ENCODE measurements at places on chromosomes 4 and X.

DNA sequence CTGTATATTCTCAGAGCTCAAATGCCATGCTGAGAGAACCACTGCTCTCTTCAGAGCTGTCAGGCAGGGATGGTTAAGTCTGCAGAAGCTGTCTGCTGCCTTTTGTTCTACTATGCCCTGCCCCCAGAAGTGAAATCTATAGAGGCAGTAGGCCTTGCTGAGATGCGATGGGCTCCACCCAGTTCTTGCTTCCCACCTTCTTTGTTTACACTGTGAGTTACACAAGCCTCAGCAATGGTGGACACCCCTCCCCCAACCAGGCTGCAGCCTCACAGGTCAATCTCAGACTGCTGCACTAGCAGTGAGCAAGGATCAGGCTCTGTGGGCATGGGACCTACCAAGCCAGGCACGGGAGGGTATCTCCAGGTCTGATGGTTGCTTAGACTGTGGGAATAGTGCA is 271.6 kb downstream of the CENPC start:
- no peak for ATAC-seq

DNA sequence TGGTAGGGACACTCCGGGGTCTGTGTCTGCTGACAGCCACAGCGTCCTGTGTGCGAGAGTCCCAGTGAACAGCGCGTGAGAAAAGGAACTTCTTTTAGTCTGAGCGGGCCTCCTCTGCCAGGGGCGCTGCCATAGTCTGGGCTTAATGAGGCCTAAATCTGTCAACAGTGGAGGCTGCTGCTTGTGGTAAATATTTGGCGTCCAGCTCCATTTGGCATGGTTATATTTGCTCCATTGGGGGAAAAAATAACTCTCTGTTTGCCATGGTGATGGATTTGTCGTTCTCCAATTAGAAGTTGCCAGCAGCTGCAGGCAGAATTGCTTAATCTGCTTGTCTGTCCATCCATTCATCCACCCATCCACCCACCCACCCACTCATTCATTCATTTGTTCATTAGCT is 71.4 kb upstream of the PSAPL1 start:
- ATAC-seq, result no peak

DNA sequence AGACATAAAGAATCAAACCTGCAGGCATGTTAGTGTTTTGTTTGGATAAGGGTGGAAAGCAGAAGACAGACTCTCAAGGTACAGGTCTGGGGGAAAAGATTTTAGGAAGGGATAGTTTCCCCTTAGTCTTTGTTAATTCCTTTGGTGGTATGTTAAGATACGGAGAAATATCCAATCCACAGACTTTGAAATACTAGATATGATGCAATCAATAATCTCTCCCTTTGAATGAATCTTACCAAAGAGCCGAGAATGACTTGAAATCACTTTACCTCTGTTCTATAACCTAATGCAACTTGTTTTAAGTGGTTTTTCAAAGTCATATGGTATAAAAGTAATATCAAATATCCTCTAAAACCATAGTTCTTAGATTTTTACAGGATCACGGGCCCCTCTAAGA is 5.3 kb upstream of the BDH2 start:
- ATAC-seq, result no peak

- no peak for ATAC-seq
Measured at GRCh38 chr4:96835991-96836390, 996.1 kb downstream of the PDHA2 start.

DNA sequence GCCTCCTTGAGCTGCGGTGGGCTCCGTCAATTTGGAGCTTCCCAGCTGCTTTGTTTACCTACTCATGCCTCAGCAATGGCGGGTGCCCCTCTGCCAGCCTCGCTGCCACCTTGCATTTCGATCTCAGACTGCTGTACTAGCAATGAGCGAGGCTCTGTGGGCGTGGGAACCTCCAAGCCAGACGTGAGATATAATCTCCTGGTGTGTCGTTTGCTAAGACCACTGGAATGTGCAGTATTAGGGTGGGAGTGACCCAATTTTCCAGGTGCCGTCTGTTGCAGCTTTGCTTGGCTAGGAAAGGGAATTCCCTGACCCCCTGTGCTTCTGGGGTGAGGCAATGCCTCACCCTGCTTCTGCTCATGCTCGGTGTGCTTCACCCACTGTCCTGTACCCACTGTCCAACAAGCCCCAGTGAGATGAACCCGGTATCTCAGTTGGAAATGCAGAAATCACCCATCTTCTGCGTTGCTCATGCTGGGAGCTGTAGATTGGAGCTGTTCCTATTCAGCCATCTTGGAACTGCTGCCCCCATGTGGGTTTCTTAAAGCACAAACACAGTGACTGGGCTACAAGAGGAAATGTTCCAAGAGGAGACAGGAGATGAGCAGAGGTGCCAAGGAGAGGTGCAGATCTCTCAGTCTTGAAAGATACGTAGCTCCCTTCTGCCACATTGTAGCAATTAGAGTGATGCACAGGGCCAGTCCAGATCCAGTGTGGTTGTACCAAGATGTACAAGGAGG is 193.0 kb upstream of the IGFBP7 start:
- no peak for ATAC-seq

GRCh38 chrX:45747905-45748304 is 547.2 kb upstream of the DIPK2B start:
- no peak for ATAC-seq

- peak; percentile 77 for ATAC-seq
Measured at GRCh38 chrX:101164766-101165590, 54.6 kb upstream of the DRP2 start.

GRCh38 chr4:156615066-156615531 is 356.5 kb downstream of the PDGFC start:
- peak; percentile 100 for ATAC-seq

DNA sequence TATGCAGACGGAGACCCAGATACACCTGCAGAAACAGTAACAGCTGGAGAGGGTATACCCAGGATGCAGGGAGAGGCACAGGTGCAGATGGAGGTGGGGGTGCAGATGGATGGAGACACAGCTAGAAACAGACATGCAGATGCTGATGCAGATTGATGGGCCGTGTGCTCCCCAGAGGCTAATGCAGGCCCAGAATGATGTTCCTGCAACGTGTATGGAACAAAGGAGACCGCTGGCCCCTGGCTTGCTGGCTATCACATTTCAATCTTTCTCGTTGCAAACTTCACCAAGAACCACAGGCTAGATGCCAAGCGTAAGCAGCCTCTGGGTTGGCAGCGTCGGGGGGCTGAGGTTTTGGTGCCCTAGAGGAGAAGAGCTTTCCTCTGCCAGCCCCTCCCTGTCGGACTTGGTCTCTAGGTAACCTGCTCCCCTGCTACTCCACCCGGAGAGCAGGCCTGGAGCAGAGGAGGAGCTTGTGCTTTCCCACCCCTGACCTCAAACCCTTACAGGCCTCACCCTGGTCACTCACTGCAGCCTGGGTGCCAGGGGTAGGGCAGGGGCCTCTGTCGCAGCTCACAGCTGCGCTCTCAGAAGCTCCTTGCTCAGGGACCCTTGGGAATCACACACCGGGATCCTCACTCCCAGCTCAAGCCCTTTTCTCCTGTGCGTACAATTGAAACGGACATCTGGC is 69.0 kb upstream of the PSAPL1 start:
- no peak for ATAC-seq

- ATAC-seq, result no peak
Measured at GRCh38 chrX:114842181-114842580, 175.2 kb downstream of the IL13RA2 start.

- no peak for ATAC-seq
Measured at GRCh38 chr4:309807-310206, 4.5 kb upstream of the ZNF732 start.

GRCh38 chr4:86108137-86108536 is 251.7 kb downstream of the MAPK10 start:
- peak; percentile 88 for ATAC-seq

DNA sequence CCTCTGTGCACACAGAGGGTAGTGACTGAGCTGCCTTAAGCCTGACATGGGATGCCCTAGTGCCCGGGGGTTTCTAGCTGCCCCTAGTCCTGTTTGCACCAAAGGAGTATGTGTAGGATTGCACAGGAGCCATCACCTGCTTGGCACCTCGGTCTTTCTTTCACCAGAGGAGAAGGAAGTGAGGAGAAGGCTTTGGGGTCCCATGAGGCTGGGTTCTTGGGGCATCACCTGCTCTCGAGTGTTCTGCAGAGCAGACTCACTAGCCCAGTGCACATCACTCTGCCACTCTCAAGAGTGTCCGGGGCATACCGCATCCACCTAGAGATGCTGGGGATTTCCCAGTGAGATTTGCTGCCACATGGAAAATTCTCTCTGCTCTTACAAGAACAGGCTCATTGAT is 40.5 kb upstream of the GPR78 start:
- no peak for ATAC-seq

GRCh38 chr4:8618961-8619720 is 26.6 kb downstream of the CPZ start:
- no peak for ATAC-seq

GRCh38 chrX:87578978-87579377 is 61.4 kb downstream of the KLHL4 start:
- no peak for ATAC-seq

DNA sequence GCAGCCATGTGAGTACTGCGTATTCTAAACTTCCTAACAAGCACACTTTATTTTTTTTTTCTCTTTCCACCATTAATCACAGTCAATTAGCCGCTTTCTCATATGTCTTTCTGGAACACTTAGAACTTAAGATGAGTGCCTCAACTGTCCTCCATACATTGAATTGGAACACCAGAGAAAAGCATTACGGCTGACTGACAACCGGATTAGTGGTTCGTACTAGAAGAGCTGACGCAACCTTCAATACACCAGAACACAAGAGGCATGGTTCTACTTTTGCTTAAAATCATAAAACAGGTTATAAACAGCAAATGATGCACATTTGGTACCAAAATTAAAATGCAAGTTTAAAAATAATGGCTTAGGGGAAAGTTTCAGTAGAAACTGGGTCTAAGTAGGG is 3.3 kb downstream of the TMEM47 start:
- ATAC-seq, result no peak

DNA sequence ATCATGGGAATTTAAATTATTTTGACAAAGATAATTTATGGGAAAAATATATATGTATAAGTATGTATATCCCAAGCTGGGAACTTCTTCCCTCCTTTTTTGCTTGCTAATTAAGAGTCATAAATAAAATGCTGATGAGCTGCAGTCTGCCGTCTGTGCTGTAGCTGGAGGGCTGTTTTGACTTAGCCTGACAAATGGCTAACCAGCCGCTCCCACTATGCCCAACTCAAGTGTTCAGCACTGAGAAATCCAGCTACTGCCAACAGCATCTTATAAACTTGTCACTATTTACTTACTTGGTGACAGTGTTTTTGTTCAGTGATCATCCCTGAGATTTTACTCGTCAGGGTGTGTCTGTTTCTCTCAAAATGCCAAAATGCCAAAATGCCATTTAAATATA is 171.2 kb upstream of the PGRMC2 start:
- no peak for ATAC-seq

DNA sequence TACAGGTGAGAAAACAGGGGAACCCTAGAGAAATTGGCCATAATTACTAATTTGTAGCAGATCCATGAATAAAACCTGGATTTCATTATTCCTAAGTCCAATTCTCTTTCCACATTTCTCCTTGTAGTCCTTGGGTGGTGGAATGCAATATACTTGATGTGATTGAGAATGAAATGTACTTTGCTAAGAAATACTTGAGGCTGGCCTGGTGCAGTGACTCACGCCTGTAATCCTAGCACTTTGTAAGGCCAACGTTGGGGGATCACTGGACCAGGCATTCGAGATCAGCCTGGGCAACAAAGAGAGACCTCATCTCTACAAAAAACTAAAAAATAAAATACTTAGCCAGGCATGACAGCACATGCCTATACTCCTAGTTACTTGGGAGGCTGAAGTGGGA is 15.9 kb downstream of the TMEM184C start:
- peak; percentile 99 for ATAC-seq

DNA sequence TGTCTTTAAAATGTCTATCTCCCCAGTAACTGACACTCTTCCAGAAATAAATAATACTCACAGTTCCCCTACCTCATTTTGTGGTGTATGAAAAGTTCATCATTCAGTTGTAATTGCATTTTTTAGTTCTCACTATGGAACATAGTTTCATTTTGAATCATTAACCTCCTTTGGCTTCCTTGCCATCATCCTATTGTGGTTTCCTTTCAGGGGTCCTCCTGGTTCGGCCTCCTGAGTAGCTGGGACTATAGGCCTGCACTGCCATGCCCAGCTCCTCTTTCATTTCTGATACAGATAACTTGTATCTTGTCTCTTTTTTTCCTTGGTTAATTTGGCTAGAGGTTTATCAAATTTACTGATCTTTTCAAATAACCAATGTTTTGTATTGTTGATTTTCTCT is 23.1 kb upstream of the BLTP1 start:
- ATAC-seq, result no peak

DNA sequence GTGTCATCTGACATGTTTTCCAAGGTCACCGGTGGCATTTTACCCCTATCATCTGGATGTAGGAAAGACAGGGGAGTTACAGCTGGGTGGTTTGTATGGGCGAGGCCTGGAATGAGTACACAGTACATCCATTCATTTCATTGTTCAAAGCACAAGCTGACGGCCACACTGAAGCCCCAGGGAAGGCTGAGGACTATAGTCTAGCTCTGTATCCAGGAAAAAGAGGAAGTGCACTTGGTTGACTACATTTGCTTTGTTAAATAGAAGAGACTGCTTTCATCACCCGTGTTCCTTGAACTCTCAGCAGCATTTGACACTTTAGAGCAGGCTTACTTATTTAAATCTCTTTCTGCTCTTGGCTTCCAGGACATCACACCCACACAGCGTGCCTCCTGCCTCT is 1041.0 kb upstream of the TENM3 start:
- no peak for ATAC-seq

DNA sequence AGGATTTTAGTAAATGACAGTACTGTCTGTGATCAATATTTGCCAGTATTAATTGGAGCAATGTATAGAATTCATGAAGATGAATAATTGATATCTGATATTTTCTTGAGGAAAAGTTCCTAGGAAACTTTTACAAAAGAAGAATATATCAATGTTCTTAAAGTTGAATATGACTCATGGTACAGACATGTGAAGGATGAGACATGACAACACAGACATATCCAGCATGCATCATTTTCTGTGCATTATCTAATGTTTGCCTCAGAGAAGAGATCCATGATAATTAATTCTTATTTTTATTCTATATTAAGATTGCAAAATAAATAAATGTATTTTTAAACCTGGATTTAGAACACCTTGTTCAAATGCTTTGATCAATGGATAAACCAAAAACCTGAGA is 452.9 kb upstream of the EPHA5 start:
- no peak for ATAC-seq

GRCh38 chr4:161519611-161520010 is 644.2 kb downstream of the FSTL5 start:
- no peak for ATAC-seq

- ATAC-seq, result no peak
Measured at GRCh38 chr4:27123123-27123768, 262.6 kb downstream of the STIM2 start.

DNA sequence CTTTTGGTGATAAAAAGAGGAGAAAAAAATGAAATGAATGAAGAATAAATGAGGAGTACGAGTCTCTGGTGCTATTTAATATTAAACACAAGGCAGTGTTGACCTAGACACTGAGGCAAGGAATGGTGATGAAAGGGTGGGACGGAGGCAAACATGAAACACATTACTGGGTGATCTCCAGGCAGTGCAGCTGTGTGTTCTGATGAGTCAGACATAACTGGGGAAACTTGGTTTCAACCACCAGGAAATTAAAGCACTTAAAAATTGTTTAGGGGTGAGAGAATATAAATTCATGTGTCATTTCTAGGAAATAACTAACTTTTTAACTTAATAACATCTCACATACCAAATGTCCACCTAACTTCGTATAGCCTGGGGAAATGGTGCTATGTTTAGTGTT is 19.7 kb upstream of the CXCL6 start:
- no peak for ATAC-seq

- ATAC-seq, result no peak
Measured at GRCh38 chrX:49237060-49237459, 1.8 kb downstream of the CCDC22 start.

All from SK-N-SH treated with all-trans-retinoic acid at 6 μM for 48 hours (cell line).